NCI-H1694 (cell line): ENCODE measurements at places on chromosomes 1 and 21.

DNA sequence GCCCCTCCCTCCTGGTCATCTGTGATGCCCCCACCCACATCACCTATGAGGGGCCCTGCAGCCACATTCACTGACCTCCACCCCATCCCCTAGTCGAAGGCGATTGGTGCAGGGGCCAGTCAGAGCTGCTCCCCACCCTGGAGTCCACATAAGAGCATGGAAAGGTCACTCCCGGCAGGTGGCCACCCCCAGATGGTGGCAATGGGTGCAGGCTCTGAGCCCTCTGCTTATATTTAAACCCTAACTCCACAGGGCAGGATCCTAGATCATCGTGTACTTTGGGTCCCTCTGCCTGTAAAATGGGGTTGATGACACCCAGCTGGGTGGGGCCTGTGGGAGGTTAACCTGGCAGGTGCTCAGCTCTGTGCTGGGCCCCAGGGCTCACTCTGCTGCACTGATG lies 186.8 kb upstream of the C1orf174 start:
- DNase-seq, result no peak

- no peak for DNase-seq
Measured at GRCh38 chr1:179151908-179152682, 70.2 kb downstream of the TOR3A start.

GRCh38 chr21:38841472-38841871 lies 35.7 kb downstream of the ETS2 start:
- no peak for DNase-seq

DNA sequence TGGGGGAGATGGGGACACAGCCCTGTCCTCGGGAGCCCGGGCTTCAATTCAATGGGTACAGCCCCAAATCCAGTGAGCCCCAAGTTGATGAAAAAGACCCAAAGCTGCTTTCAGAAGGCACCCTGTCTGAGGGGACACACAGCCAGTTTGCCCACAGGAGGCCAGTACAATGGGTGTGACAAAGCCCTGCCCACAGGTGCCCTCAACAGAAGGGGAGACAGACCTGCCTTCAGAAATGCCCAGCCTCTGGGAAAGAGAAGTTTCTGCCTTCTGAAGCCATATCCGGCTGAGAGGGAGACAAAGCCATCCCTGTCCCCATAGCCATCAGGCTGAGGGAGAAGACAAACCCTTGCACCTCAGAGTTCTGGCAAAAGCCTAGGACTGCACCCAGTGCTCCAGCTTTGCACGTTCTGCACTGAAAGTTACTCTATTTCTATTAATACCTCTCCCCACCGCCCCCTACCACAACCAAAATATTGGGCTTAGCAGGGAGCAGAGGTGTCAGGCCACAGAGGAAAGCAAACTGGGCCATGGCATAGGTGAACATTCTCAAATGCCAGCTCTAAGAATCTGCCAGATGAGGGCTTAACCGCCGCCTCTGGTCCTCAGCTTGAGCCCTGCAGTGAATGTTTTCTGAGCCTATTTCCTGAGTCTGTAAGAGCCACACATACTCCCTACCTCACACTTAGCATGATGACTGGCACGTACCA lies 18.0 kb upstream of the PTAFR start:
- no peak for DNase-seq

GRCh38 chr1:41481109-41481775 lies 3.2 kb downstream of the EDN2 start:
- no peak for DNase-seq

DNA sequence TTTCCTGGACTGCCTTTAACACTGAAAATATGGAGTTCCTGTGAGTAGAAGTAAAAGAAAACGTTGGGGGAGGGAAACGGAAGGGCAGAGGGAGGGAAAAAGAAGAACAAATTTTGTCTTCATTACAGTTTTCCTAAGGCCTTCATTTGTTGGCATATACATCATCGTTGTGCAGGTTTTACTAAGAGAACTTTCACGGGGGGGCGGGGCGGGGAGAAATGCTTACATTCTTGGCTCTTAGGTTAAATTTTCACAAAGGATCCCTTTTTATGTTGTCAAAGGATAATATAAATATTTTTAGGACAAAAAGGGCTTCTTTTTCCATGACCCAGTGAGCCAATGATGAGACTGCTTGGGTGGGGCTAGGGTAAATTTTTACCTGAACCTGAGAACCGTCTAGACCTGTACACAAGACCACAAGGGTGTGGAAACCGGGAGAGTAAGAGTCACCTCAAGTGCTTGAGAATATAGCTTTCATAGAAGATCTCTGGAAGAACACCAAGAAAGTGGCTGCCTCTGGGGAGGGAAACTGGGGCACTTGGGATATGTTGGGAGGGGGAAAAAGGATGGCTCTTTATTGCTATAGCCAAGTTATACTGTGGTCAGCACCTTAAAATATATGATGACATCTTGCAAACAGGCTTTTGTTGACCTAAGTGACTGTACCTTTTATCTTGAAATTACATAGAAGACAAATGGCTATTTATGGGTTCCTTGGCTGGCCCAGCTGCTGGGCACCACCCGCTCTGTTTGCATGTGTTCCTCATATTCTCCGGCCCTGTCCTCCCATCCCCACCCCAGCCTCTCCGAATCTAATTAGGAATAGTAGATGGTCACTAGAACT lies 2.0 kb upstream of the UTP25 start:
- no peak for DNase-seq

DNA sequence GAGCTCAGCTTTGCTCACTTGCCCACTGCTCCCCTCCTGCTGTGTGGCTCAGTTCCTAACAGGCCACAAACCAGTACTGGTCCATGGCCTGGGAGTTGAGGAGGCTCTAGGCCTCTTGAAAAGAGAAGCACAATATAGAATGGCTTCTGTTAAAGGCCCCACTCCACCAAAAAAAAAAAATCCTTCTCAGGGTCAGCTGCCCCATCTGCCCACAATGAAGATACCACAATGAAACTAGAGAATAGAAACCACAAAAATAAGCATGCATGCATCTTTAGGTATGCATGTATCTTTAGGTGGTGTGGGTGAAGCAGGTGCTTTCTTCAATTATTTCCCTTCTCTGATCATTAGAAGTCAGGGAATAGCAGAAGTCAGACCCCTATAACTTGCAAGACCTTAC lies 620.4 kb upstream of the BEND5 start:
- DNase-seq, result no peak

GRCh38 chr1:108569097-108569728 lies 9.3 kb downstream of the EEIG2 start:
- no peak for DNase-seq

DNA sequence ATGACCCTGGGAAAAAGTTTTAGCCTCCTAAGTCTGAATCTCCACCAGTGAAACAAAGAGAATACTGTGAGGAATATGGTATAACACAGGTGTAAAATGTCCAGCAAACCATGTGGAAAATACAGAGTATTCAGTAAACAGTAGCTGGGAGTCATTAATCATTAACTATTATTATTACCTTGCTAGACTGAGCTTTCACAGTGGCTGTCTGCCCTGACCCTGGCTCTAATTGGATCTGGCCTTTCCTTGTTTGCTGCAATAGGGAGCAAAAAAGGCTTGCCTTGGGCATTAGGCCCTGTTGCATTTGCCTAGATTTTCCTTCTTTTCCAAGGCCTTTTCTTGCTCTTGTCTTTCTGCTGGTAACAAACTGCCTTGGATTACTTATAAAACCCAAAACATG lies 179.1 kb upstream of the BEND5 start:
- DNase-seq, result no peak

GRCh38 chr1:115712911-115713609 lies 55.5 kb downstream of the CASQ2 start:
- DNase-seq, result no peak

- no peak for DNase-seq
Measured at GRCh38 chr1:32362474-32363313, at the start of the genes FAM229A and TSSK3. Gene FAM229A, minus strand, starts transcription at chr1:32362485. Its CDS starts 394 bp downstream, at chr1:32362091. Gene TSSK3, plus strand, starts transcription at chr1:32362539. Its CDS starts 163 bp downstream, at chr1:32362702.

GRCh38 chr1:19006837-19007271 lies 50.4 kb upstream of the IFFO2 start:
- no peak for DNase-seq

DNA sequence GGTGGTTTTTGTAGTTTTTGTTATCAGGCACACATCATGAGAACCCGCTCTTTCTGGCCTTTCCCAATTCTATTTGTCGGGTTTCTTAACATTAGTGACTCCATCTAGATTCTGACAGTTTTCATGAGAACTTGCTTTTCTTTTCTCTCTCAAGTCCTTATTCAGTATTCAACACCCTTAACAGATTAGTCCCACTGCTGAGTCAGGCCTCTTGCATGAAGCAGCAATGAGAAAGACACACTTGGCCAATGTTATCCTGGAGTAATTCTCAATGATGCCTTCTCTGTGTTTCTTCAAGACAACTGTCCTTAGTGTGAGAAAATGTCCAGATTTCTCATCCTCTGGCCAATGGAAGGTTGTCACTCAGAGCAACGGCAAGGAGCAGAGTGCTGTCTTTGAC lies 11.3 kb downstream of the FMO2 start:
- DNase-seq, result no peak

DNA sequence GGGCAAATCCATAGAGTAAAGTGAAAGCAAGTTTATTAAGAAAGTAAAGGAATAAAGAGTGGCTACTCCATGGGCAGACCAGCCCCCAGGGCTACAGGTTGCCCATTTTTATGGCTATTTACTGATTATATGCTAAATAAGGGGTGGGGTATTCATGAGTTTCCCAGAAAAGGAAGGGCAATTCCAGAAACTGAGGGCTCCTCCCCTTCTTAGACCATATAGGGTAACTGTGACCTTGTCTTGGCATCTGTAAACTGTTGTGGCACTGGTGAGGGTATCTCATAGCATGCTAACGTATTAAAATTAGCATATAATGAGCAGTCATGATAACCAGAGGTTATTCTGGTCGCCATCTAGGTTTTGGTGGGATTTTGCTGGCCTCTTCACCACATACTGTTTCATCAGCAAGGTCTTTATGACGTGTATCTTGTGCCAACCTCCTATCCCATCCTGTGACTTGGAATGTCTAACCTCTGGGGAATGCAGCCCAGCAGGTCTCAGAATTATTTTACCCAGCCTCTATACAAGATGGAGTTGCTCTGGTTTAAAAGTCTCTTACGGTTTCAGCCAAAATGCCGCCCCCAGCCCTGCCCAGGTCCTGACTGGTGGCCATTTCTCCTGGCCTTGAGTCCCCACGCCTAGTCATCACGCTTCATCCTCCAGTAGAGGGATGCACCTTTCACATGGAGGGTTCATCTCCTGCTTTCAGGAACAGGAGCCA lies 982 bp upstream of the TRIM17 start:
- DNase-seq, result no peak
